Lung microvascular endothelial cell (primary cell): ENCODE measurements at places on chromosomes 5 and 9. TPM values are rescaled to one million over a fixed set of nuclear protein-coding genes. Genes with fewer than 3 reads are reported as not detected.

ZNF300 gene
- total RNA-seq, result 4.6 and 4.8 TPM in 2 replicates

PCDHB11 gene
- total RNA-seq, result 0.44 and 1.8 TPM in 2 replicates

DNM1 gene
- 0.40 and 0.44 TPM in 2 replicates for total RNA-seq

SPATA31A1 gene
- total RNA-seq, result not detected in 2 replicates

AJM1 gene
- total RNA-seq, result 0.44 and 1.4 TPM in 2 replicates

CARTPT gene
- total RNA-seq, result not detected in 2 replicates

C5orf22 gene
- total RNA-seq, result 10.2 and 14.7 TPM in 2 replicates

TAF11L8 gene
- not detected in 2 replicates for total RNA-seq

NR6A1 gene
- 0.22 and 1.2 TPM in 2 replicates for total RNA-seq

ITGA1 gene
- 43.8 and 44.2 TPM in 2 replicates for total RNA-seq

KCNIP1 gene
- 24.4 and 47.8 TPM in 2 replicates for total RNA-seq

BNC2 gene
- 3.4 and 6.5 TPM in 2 replicates for total RNA-seq
